Osteoblast (primary cell): ENCODE measurements at places on chromosomes 4 and X. TPM values are rescaled to one million over a fixed set of nuclear protein-coding genes. Genes with fewer than 3 reads are reported as not detected.

NAP1L3 gene
- total RNA-seq: 12.4 and 14.1 TPM in 2 replicates

DNA sequence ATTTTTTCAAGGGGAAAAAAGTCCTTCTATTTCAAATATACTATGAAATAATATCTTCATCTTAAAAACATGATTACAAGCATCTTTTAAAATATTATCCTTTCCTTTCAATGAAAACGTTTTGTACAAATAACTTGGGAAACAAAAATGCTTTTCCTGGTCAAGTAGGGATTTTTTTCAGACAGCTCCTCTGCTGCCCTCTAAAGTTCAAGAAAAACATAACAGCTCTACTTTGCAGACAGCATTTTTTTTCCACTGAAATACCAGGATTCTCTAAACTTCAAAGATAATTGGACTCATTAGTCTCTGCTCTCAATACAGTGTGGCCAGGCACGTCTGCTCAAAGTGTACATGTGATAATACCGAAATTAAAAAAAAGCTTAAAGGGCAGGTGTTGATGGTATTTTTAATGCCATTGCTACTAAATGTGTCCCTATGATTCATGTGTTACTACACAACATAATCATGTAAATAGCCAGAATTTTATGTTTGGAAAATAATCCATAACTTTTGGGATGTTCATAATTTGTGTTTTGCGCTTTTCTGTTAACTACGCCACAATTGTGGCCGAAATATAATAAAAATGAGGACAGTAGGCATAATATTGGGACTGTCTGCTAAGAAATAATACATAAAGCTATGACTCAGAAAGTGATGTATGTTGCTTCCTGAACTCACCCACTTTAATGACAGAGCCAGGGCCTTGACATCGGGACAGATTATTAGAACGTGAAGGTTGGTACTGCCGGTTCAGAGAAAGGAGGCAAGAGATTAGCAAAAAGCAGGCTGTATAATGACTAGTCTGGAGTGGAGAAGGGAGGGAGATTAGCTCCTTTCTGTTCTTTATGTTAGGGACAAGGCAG, 478.9 kb downstream of the KCNIP4 start:
- no peak overlapping the region for H3K27ac ChIP-seq
- H3K4me3 ChIP-seq: no peak overlapping the region
- no peaks in the 10 kb centered on the region for H3K36me3 ChIP-seq
- H3K27me3 ChIP-seq: no peaks in the 10 kb centered on the region

- peak overlapping the region; percentile 86 for H3K27ac ChIP-seq
- H3K27me3 ChIP-seq: no peaks in the 10 kb centered on the region
- peaks cover 19% of the 10 kb centered on the region for H3K4me1 ChIP-seq
- H3K4me3 ChIP-seq: peak overlapping the region; percentile 22
- H3K36me3 ChIP-seq: no peaks in the 10 kb centered on the region
Observed at GRCh38 chr4:128461291-128462102, 173.9 kb upstream of the PGRMC2 start.

PROM1 gene
- total RNA-seq: not detected in 2 replicates

TEX13D gene
- not detected in 2 replicates for total RNA-seq

GRCh38 chrX:134568285-134569016, 89.8 kb downstream of the PLAC1 start:
- H3K4me3 ChIP-seq: no peak overlapping the region
- no peaks in the 10 kb centered on the region for H3K27me3 ChIP-seq
- no peaks in the 10 kb centered on the region for H3K36me3 ChIP-seq
- DNase-seq: no peak

GRCh38 chrX:39714471-39714870, 383.3 kb downstream of the BCOR start:
- DNase-seq: no peak
- H3K4me3 ChIP-seq: no peak overlapping the region
- H3K27ac ChIP-seq: no peak overlapping the region
- no peaks in the 10 kb centered on the region for H3K4me1 ChIP-seq
- H3K27me3 ChIP-seq: peaks cover 18% of the 10 kb centered on the region
- no peaks in the 10 kb centered on the region for H3K36me3 ChIP-seq

- peak overlapping the region; percentile 26 for H3K27ac ChIP-seq
- H3K27me3 ChIP-seq: no peaks in the 10 kb centered on the region
- H3K4me1 ChIP-seq: no peaks in the 10 kb centered on the region
- DNase-seq: no peak
Observed at GRCh38 chrX:150813922-150814321, 84.5 kb downstream of the CD99L2 start.

TMEM156 gene
- under 0.01 TPM in 1 of 2 replicates, not detected in the other for total RNA-seq

GRCh38 chr4:160175064-160175643, 1072.3 kb downstream of the RAPGEF2 start:
- H3K36me3 ChIP-seq: no peaks in the 10 kb centered on the region
- no peaks in the 10 kb centered on the region for H3K27me3 ChIP-seq
- H3K27ac ChIP-seq: no peak overlapping the region
- no peaks in the 10 kb centered on the region for H3K4me1 ChIP-seq

TRPC5OS gene
- not detected in 2 replicates for total RNA-seq

DNA sequence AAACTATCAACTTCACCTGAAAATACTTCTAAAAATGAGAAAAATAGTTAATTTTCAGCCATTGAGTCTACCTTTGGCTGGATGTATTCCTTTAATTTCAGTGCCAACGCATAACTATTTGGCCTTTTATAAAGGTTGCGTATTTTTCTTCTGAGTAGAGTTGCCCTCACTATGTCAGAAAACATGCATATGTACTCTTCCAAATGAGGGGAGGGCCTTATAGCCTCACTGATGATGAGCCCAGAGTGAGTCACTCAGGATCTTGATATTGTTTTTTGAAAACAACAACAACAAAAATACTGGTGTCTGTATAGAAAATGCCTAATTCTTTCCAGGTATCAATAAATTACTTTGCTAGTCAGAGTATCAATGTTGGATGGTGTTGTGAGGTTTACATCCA, 349.3 kb downstream of the FBXO8 start:
- no peak overlapping the region for H3K4me3 ChIP-seq
- no peak for DNase-seq
- H3K36me3 ChIP-seq: no peaks in the 10 kb centered on the region
- no peaks in the 10 kb centered on the region for H3K4me1 ChIP-seq
- no peaks in the 10 kb centered on the region for H3K27me3 ChIP-seq

- H3K27ac ChIP-seq: no peak overlapping the region
- H3K4me1 ChIP-seq: no peaks in the 10 kb centered on the region
- H3K36me3 ChIP-seq: no peaks in the 10 kb centered on the region
- no peak overlapping the region for H3K4me3 ChIP-seq
Observed at GRCh38 chr4:105990933-105991332, 95.7 kb downstream of the NPNT start.

SLC26A1 gene
- 0.36 and 0.59 TPM in 2 replicates for total RNA-seq

DNA sequence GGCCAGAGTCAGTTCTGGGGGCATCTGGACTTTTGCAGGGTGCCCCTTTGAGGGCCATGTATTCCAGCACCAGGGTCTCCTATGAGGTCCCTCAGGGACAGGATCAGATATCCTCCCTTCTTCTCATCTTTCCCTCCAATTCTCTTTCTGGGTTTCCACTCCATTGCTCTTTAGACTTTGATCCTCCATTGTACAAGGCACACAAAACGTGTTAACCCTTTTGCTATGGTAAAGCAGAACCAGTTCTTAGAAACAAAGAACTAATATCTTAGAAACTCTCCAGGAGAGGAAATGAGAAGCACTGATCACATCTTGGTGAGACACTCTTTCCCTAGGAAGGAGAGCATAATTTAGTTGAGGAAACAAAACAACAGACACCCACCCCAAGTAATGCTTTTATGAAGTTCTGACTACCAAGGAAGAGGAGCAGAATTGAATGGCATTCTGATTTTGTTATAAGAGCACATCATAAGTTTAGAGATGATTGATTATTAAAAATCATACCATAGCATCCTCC, 200.7 kb upstream of the NPY2R start:
- no peak overlapping the region for H3K4me3 ChIP-seq
- no peaks in the 10 kb centered on the region for H3K36me3 ChIP-seq
- H3K27me3 ChIP-seq: no peaks in the 10 kb centered on the region
- H3K27ac ChIP-seq: no peak overlapping the region
- DNase-seq: no peak

GRCh38 chrX:17553961-17554482, 179.0 kb downstream of the NHS start:
- no peaks in the 10 kb centered on the region for H3K36me3 ChIP-seq
- H3K27ac ChIP-seq: peak overlapping the region; percentile 83
- no peak overlapping the region for H3K4me3 ChIP-seq
- no peak for DNase-seq

DNA sequence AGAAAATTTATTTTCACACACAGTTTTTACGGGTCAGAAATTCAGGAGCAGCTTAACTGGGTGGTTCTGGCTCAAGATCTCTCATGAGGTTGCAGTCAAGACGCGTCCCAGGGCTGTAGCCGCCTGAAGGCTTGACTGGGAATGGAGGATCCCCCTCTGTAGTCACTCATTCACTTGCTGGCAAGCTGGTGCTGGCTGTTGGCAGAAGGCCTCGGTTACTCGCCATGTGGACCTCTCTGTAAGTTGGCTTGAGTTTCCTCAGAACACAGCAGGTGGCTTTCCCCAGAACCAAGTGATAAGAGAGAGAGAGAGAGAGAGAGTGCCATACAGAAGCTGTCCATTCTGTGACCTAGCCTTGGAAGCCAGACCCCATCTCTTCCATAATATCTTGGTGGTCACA, 132.8 kb downstream of the DCLK2 start:
- DNase-seq: no peak
- H3K27me3 ChIP-seq: no peaks in the 10 kb centered on the region
- peaks cover 14% of the 10 kb centered on the region for H3K4me1 ChIP-seq
- H3K4me3 ChIP-seq: no peak overlapping the region
- H3K27ac ChIP-seq: no peak overlapping the region
- peaks cover 4% of the 10 kb centered on the region for H3K36me3 ChIP-seq

SLC9B1 gene
- 0.29 and 0.72 TPM in 2 replicates for total RNA-seq

GRCh38 chr4:151530230-151530629, 121.3 kb downstream of the FHIP1A start:
- H3K36me3 ChIP-seq: no peaks in the 10 kb centered on the region
- DNase-seq: no peak
- no peaks in the 10 kb centered on the region for H3K4me1 ChIP-seq
- H3K27ac ChIP-seq: no peak overlapping the region

DNA sequence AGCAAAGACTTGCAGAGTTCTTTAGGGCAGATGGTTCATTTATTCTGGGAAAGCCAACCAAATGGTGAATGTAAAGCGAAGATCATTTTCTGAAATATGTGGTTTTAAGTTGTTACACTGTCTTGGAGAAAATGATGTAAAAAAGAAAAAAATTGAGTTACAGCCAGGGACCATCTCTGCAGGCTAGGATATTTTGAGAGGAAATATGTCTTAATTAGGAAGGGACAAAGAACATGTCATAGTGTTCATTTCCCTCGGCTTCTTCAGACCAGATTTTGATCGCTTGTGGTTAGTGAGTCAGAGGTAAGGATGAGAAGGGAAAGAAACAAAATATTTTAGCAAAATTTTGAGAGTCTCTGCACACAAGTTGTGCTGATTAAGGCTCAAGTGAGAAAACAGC, 59.0 kb upstream of the C1QTNF7 start:
- H3K27me3 ChIP-seq: peaks cover 4% of the 10 kb centered on the region
- DNase-seq: peak; percentile 52
- no peaks in the 10 kb centered on the region for H3K4me1 ChIP-seq
- H3K4me3 ChIP-seq: no peak overlapping the region
- H3K27ac ChIP-seq: no peak overlapping the region

FBXO8 gene
- 30.1 and 32.2 TPM in 2 replicates for total RNA-seq

DNA sequence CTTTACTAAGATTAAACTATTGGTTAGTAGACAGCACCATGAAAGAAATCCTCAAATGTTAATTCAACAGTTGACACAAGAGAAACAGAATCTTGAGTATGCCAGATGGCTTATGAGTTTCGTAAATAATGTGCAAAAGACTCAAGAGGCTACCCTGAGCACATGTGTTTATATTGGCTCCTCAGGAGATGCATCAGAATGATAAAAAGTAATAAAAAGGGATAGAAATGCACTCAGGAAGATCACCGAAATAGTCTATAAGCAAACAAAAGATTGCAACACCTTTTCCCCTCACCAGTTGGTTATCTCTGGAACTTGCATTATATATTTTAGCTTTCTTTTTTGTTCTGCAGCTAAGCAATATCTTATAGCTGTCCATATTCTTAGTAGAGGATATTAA, 84.4 kb downstream of the SCFD2 start:
- no peak for DNase-seq
- H3K27me3 ChIP-seq: no peaks in the 10 kb centered on the region
- no peak overlapping the region for H3K4me3 ChIP-seq
- peaks cover 9% of the 10 kb centered on the region for H3K4me1 ChIP-seq

C4orf51 gene
- total RNA-seq: not detected in 2 replicates

DNA sequence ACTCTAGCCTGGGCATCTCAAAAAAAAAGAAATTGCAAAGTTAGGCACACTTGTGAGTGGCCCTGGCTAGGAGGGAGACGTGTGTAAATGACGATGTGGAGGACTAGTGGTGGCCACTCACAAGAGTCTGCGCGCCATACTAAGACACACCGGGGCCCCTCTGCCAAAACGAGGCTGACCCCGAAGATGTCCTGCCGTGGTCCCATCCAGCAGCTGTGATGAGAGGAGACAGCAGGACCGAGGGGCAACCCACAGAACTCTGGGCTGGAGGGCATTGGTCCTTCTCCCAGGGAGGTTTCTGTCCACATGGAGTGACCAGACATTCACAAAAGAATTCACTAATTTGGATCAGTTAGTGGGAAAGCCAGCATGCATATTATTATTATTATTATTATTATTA, 47.4 kb downstream of the NOP14 start:
- no peak overlapping the region for H3K4me3 ChIP-seq
- no peaks in the 10 kb centered on the region for H3K4me1 ChIP-seq
- no peak overlapping the region for H3K27ac ChIP-seq
- peaks cover 48% of the 10 kb centered on the region for H3K36me3 ChIP-seq

DNA sequence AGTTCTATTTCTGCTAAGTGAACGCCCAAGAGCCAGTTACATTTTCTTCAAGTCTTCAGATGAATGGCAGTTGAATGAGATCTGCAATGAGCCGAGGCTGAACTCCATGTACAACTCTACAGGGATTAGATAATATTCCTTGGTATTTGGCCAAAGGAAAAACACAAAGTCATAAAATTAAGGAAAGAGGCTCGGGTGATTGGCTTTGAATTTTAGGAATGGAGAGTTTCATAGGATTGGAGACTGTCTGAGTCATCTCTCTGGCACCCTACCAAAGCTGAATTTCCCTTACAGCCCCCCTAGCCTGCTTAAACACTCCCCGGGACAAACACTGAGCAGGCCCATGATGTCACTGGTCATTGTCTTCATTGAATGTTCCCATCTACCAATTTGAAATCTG, 188.0 kb upstream of the C1QTNF7 start:
- peaks cover 46% of the 10 kb centered on the region for H3K4me1 ChIP-seq
- H3K27me3 ChIP-seq: no peaks in the 10 kb centered on the region
- no peak overlapping the region for H3K4me3 ChIP-seq
- H3K27ac ChIP-seq: no peak overlapping the region

GRCh38 chr4:174485025-174485424, 37.3 kb downstream of the HPGD start:
- no peak overlapping the region for H3K4me3 ChIP-seq
- H3K27me3 ChIP-seq: no peaks in the 10 kb centered on the region
- no peaks in the 10 kb centered on the region for H3K36me3 ChIP-seq
- H3K27ac ChIP-seq: no peak overlapping the region
- H3K4me1 ChIP-seq: no peaks in the 10 kb centered on the region

DNA sequence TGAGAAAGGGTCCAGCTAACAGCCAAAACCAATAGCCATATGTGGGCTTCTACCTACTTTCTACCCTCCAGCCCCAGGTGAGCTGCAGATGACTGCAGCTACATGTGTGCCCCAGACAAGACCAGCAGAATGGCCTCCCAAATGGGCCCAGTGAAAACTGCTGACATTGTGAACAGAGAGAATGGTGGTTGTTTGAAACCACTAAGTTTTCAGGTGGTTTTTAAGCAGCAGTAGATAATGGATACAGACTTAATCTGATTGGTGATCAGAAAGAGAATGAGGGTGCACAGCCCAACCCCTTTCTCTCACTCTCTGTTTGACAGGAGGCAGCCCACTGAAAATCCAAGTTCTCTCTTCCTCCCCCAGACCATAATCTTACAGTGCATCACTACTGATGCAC, 42.5 kb upstream of the BBS12 start:
- H3K36me3 ChIP-seq: no peaks in the 10 kb centered on the region
- no peak overlapping the region for H3K4me3 ChIP-seq
- no peak for DNase-seq
- no peaks in the 10 kb centered on the region for H3K27me3 ChIP-seq
